NCI-H446 (cell line): ENCODE measurements at places on chromosomes 12 and 14.

DNA sequence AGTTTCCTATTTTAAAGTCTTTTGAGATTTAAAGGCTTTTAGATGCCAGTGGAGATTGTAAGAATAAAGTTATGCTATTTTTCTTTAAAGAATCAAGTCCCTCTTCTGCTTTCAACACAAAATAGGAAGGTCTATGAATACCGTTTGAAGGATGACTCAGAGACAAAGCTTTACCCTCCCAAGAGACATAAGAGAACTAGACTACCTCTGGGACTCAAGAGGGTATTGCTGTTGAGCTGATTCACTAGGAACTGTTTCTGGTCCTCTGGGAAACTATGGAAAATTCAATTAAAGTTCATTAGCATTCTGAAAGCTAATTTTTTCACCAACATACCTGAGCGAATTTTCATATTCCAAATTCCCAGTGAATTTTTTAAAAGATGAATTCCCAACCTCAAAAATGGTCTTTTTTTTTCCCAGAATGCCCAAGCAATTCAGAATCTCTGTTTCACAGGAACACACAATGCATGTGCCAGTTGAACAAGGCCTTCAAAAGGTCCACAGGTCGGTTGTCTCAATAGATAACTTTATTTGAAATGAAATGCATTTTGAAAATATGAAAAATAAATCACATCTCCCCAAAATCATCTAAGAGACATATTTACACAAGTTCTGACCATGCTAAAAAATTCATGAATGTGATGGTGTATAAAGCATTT lies 6.5 kb downstream of the PHLDA1 start:
- DNase-seq: no peak

DNA sequence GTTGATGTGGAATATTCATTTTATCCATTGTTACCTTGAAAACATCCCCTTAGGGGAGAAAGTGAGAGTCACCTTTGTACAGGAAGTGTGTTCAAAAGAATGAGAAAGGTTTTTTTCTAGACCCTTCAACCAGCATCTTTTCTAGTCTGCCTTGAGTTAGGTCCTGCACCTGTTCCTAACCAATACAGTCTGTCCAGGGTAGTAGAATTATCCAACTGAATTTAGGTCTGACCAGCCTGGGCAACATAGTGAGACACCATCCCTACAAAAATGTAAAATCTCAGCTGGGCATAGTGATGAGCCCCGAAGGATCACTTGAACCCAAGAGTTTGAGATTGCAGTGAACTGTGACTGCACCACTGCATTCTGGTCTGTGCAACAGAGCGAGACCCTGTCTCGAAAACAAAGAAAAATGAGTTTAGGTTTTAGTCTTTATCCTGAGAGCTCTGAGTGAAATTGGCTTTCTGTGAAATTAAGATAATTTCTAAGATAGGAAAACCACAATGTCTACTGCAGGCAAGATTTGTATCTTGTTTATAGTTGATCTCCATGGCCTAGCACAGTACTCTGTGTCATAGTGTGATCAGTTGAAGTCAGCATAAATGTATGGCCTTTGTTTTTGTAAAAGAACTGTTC lies 25.2 kb downstream of the ARHGAP5 start:
- no peak for DNase-seq

DNA sequence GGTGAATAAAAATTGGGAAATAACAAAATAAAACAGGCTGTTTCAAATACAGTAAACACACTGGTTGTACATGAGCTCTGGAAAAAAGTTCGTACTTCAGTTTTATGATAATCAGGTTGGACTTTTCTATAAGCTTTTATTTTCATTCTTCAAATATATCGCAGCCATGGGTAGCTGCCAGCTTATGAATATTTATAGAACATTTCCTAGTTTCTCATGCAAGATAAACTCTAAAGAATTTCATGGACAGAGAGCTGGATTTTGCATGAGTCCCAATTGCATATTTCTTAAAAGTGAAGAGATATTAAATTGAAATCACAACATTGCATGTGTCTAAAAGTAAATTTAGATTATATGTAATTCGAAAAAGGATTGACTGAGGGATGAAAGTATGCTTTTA lies 827.6 kb downstream of the SLC6A15 start:
- no peak for DNase-seq

DNA sequence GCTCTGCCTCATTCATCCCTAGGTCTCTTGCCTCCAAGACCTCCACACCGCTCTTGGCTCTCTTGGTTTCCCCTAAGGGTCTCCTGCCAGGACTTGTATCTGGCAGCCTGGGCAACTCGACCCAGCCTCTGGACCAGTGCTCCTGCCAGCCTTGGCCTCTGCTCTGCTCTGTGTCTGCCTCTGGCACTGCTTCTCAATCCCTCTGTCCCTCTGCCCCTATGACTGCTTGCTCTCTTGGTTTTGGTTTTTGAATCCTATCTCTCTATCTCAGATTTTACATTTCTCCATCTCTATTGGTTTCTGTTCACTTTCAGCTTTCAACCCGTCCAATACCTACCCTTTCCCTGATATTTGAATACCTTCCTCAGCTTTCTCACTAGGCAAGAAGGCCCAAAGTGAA lies 6.3 kb downstream of the ITGA5 start:
- DNase-seq: no peak

DNA sequence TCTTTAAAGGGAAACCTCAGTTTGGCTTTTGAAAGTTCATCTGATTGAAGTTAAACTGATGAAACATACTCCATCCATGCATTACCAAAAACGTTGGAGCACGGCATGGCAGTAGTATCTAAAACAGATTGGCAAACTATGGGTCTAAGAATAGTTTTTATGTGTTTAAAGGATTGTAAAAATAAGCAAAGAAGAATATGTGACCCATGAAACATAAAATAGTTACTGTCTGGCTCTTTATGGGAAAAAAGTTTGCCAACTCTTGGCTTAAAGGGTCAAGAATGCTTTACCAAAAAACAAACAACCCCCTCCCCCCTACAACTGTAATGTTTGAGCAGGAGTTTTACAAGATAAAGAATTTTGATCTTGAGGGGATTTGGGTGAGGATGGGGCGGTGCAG lies 32.6 kb downstream of the TRAF3 start:
- no peak for DNase-seq

DNA sequence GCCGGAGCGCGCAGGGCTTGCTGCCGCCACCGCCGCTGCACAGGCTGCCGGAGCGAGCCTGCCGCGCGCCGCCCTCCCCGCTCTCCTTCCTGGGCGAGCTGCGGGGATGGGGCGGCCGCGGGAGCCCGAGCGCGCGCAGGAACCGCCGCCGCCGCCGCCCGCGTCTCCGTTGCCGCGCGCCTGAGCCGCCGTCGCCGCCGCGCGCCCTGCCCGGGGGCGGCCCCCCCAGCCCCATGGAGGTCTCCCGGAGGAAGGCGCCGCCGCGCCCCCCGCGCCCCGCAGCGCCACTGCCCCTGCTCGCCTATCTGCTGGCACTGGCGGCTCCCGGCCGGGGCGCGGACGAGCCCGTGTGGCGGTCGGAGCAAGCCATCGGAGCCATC lies 352 bp downstream of the PLXNC1 start:
- no peak for DNase-seq

DNA sequence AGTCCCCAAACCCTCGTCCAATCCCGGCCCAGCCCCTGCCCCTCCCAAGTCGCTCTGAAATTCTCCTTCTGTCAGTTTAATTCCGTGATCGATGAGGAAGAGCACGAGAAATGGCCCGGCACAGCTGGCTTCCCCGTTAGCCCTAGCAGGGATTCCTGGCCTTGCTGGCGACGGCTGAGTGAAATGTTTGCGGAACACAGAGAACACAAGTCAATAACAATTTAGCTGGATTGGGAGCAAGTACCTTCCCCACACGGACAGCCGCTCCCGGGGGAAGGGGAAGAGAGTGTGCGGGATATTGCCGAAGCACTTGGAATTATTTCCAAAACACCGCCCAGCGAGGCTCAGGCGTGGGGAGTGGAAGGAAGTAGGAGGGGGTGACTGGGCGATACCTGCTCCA lies 134.6 kb downstream of the RBM19 start:
- DNase-seq: no peak

GRCh38 chr14:31954991-31955390 lies 122.1 kb upstream of the ARHGAP5 start:
- no peak for DNase-seq

DNA sequence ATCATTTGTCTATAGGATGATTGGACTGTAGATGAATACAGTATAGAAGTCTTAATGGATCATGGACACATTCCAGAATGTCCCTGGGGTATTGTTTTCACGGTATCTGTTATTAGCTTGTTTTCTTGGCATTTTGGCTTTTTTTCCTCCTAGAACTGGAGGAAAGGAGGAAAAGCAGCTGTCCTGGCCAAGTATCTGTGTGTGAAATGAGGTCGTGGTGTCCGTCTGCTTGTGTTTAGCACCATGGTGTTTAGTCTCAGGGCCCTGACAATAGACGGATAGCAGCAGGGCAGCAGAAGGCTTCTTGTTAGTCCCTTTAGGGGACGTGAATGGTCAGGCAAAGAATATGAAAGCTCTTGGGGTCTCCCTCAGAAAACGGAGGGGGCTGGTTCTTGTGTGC lies 21.2 kb downstream of the FGF6 start:
- DNase-seq: no peak

DNA sequence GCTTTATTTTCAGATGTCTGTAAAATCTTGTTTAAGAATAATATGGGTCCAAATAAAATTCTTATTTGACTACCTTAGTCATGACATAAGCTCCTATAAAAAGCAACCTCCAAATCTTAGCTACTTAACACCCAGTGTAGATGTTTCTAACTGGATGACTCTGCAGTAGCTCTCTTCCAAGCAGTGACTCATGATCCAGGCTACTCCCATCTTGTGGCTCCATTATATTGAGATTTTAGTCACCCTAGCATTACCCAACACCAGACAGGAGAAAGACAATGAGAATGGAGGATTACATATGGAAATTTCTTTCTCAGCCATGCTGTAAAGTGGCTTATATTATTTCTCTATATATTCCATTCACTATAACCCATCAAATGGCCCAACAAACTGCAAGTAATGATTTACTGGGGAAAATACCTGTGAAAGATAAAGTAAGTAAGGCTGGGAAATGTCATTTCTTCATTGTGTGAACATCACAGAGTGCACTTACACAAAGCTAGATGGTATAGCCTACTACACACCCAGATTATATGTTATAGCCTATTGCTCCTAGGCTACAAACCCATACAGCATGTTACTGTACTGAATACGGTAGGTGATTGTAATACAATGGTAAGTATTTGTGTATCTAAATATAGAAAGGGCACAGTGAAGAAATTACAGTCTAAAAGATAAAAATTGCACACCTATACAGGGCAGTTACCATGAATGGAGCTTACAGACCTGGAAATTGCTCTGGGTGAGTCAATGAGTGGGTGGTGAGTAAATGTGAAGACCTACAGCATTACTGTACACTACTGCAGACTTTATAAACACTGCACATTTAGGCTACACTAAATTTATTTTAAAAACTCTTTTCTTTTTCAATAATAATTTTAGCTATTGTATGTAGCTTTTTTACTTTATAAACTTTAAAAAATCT lies 163.2 kb downstream of the DYRK2 start:
- no peak for DNase-seq

DNA sequence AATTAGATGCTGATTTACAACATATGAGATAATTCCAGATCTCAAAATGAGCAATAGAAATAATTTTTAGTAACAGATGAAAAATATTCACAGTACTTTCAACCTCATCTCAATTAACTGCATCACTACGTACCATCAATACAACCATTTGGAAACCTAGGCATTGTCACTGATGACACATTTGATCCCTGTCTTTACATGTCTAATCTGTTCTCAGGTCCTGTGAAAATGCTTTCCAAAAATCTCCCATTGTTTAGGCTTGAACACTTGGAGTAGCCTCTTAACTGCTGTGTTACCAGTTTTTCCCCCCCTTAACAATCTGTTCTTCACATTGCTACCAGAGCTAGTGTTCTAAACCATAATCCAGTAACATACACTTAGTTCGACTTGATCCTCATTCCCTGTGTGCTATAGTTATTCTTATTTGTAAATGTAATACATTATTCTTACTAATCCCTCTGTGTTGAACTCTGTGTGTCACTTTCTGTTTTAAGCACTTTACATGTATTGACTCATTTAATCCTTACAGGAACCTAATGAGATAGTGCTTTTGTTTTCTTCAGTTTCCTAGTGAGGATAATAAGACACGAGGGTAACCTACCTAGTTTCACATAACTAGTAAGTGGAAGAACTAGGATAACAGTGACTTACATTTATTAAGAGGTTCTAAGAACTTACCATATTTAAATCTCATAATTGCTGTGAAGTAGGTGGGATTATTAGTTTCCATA lies 41.7 kb downstream of the LARP4 start:
- DNase-seq: no peak

GRCh38 chr14:75543786-75544185 lies 21.5 kb downstream of the BATF start:
- DNase-seq: no peak

DNA sequence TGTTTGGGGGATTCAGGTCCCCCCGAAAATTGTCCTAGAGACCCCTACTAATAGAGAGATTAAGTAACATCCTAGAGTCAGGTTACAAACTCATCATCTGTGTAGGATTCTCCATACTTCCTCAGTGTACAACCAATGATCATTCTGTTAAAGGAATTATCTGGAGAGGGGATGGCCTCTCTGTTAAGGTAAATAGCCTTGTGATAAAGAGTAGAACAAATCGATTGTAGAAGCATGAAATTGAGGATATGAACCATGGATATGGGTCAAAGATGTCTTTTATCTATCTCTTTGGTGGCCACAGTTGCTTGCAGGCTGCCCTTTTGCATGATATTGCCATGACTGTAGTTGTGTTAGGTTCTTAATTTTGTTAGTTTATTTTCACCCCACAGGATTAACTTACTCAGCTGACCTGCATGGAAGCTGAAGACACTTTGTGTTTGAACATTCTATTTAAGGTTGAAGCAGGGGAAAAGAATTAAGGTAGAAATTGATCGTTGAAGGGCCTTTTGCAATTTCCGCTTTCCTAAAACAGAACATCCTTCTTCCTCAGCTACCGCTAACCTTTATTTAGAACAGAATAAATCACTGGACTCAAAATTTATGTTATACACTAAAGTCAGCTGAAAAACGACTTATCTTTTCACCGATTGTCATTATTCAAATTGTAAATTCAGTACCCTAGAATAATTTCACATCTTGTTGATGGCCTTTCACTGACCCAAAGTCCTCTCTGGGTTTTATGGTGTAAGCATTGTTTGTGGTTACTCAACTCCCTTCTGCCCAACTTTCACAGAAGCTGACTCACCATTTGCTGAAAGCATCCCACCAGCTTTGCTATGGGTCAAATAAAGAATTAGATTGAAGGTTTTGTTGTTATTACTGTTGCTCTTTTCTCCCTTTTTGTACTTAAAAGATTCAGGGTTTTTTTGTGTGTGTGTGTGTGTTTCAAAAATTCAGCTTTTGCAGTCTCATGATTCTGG lies 52.3 kb downstream of the IRAK3 start:
- DNase-seq: no peak

DNA sequence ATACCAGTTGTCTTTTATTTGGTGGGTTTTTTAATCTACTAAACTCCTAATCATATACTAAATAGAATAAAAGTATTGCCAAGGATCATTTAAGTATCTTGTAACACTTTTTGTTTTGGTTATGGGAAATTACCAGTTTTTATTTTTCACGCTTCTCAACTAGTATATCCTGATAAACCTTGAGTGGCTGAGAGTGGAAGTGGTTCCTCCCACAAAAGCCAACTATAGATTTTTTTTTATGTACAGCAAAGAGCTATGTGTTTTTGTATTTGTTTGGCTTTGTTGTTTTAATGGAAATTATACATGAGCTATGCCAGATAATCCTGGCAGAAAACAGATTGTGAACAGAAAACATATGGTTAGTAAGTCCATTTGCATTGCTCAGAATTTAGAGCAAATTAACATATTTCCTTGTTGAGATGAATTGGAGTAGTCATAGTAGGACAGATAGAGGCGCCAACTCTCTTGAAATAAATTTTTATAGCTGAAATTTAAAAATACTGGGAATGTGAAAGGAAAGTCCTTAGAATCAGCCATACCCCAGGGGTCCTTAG lies 60.9 kb upstream of the PSMA6 start:
- no peak for DNase-seq
